ENCODE measurements at places on chromosomes 7 and 10.
A peak's percentile ranks its signal among the peaks of the same experiment; 100 is the strongest.

- peak; percentile 58 for DNase-seq
These were observed 44.1 kb upstream of the ADRB1 start for GRCh38 chr10:113999531-113999930.

GRCh38 chr7:158587162-158588084, at the start of gene PTPRN2:
TSS of gene PTPRN2 (minus strand) at chr7:158587823.
- DNase-seq, result peak; percentile 72

DNA sequence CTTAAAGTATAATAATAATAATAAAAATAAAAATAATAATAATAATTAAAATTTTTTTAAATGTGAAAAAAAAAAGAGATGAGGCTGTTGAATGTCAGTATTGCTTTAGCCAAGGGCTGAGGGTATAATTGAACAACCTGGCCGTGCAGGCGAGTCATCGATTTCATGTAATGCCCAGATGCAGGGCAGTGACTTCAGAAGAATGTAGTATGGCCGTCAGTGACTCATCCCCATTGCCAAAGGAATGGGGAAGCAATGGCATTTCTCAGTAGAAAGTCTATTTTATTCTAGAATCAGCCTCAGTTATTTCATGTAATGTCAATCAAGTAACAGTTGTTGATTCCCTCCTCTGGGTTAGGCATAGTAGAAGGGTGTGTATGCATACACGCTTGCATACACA, 516.4 kb downstream of the GLRX3 start:
- no peak for DNase-seq

DNA sequence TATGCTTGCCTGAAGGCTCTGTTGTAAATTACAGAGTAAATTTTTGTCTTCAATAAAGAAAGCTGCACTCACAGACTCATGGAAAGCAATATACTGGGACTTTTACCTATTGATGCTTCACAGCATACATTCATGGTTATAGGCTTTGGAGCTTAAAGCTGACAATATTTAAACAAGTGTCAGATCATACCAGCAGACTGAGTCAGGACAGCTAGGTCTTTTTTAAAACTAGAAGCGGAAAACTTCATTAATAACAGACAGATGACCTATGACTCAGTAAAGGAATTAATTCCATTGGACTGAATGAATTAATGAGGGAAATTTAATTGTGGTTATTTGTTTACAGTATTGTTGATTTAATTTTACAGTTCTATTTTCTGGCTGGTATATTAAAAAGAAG, 165.8 kb upstream of the DGKB start:
- DNase-seq, result no peak

DNA sequence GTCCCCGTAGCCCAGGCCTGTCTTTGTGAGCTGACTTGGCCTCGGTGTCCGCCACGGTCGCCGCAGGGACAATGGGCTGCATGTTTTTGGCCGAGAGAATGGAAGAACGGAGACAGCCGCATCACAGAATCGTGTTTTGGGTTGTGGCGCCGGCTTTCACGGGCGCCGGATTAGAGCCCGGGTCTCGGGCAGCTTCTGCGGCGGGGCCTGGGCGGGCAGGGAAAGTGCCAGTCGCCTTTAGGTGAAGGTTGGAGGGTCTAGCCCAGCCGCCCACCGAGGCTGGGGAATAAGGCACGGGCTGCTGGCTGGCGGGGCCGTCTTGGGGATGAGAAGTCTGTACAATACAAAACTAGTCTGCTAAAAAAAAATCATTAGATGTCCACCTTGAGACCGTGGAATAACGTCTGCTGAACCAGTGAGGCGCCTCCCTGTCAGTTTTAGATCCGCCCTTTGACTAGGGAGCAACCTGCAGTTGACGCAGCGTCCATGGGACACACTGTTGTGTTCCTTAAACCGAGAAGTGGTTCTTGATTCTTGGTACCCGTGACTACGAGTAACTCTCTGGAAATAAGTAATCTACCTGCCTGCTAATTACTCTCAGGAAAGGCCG, 577 bp downstream of the DNAJB9 start:
- DNase-seq, result peak; percentile 70

- DNase-seq, result no peak
These were observed 96.7 kb downstream of the ANLN start for GRCh38 chr7:36486336-36486735.

DNA sequence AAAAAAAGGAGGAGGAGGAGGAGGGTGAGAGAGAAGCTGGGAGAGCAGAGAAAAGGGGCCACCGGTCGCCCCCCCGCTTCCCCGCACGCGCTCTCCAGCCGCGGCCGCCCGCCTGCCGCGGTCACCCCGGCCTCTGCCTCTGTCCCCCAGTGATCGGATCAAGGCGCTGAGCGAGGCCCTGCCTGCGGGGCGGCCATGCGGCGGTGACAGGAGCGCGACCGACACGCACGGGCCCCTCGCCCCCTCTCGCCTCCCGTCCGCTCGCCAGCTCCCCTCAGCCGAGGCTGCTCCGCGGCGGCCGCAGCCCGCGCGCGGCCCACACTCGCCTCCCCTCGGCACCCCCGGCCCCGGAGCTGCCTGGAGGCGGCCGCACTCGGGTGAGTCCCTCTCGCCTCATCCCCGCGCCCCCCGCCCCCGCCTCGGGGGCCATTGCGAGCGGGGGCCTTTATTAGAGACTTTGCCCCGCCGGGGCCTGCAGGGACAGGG, at the start of gene GTF2I:
TSS of gene GTF2I (plus strand) at position 27 of the 486 bp plus-strand sequence. CDS start 31,411 bp downstream, outside the sequence.
- no peak for DNase-seq

DNA sequence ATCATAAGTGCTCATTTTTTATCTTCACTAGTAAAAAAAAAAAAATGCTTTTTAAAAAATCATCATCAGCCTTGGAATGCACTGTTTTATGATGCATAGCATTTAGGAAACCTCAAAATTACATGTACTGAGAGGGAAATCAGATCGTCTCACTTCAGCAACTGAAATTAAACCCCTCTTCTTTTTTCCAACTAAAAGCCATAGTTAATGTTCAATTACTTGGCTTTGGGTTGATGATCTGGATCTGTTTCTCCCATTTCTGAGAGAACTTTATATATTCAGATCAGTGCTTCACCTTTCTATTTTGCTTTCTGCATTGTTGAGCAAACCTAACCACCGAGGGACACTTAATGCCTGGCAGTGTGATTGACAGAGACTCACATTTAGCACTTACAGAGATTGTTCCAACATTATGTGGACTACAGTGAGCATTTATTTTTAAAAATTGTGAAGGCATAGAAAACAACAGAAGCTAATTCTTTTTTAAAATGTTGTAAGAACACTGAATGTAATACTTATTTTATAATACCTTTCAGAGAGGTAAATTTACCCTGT, 678.4 kb downstream of the PHTF2 start:
- DNase-seq, result no peak

DNA sequence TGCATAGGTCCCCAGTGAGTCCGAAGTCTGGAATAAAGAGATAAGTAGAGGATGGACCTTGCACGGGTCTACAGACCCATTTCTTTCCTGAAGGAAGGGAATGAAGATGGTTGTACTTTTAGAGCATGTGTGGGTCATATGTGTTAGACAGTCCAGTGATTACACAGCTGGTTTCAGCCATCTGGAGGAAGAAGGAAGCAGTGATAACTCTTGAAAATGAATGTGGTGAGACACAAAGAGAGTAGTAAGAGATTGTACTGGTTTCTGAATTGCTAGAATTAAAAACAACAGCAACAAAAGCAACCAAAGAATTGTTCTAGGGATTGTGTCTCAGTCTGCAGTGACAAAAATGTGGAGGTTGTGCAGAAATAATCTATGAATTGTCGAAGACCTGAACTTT, 258.9 kb downstream of the SUGCT start:
- DNase-seq, result no peak

DNA sequence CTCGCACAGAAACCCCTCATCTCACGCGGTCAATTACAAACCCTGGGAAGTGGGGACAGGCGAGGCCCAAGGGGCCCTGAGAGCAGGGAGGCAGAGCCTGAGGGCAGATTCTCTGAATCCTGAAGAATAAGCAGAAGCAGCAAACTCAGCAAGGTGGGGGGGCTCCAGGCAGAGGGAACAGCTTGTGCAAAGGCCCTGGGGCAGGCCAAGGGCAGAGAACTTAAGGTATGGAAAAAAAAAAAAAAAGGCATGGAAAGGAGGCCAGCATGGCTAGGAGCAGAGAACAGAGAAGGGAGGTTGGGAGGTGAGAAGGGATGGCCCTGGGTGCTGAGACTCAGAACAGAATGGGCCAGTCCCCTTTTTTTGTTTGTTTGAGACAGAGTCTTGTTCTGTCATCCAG, 32.8 kb upstream of the TNRC18 start:
- DNase-seq, result no peak

GRCh38 chr7:66894463-66895080, 26.5 kb upstream of the TMEM248 start:
- no peak for DNase-seq

DNA sequence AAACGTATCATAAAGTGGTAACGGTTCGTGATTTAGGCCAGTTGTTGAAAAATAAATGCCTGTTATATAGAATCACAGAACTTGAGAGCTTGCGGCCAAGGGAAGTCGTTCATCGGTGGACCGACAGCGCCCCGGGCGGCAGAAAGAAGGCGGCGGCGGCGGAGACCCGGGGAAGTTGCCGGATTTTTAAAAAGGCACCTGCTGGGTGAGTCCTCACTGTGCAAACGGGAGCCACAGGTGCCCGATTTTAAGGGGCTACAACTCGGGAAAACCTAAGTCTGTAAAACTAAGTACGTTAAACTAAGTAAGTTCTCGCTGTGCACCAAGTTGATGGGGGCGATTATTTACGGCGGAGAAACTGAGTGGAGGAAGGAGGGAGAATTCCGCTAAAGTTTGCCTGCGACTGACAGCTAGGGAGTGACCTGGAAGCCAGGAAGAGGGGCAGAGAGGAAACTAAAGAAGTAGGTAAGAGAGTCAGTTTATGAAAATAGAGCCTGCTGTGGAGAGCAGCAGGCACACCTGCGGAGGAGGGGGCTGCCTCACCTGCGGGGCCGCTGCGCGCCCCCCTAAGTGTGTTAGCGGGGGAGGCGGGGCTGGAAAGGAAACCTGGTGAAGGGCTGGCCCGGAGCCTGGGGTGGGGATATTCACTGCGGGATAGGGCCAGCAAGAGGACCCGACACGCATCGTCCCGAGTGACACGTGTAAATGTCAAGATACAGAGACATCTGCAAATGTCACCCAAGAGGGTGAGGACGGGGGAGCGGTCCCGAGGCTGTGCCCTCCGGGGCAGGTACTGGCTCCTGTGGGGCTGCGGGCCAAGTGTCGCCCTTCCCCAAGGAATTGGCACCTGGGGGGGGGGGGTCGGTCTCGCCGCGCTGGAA, 996 bp downstream of the ADAM12 start:
- peak; percentile 70 for DNase-seq

- no peak for DNase-seq
These were observed 25.5 kb downstream of the SKIDA1 start for GRCh38 chr10:21499701-21500577.

- no peak for DNase-seq
These were observed 7.1 kb downstream of the CAMK2G start for GRCh38 chr10:73867126-73867807.

DNA sequence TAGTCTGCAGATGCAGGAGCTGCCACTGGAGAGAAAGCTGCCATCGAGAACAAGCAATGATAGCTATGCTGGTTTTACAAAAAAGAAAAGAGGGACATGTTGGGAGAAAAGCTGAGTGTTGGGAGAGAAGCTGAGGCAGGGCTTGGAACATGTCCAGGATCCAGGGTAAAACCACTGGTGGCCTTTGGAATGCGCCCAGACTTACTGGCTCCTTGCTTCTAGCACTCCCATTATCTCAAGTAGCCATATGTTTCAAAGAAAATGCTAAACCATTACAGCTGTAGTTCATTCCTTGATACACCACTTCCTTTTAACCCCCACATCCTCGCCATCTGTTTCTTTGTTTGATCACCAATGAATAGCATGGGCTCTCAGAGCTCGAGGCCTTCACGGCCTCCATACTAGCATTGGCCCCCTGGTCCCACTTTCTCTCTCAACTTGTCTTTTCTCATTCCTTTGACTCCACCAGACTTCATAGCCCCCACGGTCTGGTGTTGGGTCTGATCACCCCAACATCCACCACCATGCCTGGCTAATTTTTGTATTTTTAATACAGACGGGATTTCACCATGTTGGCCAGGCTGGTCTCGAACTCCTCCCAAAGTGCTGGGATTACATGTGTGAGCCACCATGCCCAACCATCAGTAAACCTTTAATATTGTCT, 23.8 kb upstream of the PLAC9 start:
- no peak for DNase-seq

DNA sequence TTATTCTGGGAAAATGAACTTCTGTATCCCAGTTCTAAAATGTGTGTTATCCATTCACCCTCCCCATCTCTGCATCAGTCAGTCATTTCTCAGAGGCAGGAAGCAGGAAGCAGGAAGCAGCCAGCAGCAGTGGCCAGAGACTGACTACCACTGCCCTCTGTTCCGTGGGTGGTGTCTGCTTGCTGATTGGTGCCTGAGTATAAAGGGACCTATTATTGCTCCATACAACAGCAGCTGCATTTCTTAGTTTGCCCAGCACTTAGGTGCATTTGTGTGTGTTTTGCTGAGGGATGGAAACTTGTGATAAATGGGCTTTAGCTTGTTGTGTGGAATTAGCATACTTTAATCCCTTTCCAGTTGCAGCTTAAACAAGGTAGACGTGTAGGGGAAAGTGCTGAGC, 582.2 kb downstream of the SORCS1 start:
- DNase-seq, result no peak

- DNase-seq, result no peak
These were observed 4.8 kb upstream of the RNF32 start for GRCh38 chr7:156635529-156636385.

GRCh38 chr7:159091041-159091440, 53.6 kb downstream of the VIPR2 start:
- DNase-seq, result no peak

GRCh38 chr10:71367271-71367670, 29.4 kb upstream of the CDH23 start:
- no peak for DNase-seq

DNA sequence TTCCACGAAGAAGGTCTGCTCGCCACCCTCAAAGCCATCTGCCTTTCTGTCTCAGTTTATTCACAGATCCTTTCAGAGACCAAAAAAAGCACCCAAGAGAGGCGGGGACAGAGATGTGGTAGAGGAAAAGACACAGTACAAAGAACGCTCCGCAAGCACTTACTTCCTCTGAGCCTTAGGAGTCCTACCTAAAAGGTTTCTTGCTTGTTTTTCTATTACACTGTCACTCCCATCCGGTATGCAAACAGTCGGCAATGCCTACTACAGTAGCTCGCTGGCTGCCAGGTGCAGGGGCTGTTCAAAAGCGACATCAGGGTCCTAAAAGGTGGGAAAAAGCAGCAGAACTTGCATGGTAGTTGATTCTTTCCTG, 816 bp downstream of the TECPR1 start:
- DNase-seq, result no peak

GRCh38 chr7:153891990-153892389, 160.2 kb upstream of the DPP6 start:
- no peak for DNase-seq

- DNase-seq, result no peak
These were observed 2.7 kb downstream of the EVX1 start for GRCh38 chr7:27245124-27245797.

DNA sequence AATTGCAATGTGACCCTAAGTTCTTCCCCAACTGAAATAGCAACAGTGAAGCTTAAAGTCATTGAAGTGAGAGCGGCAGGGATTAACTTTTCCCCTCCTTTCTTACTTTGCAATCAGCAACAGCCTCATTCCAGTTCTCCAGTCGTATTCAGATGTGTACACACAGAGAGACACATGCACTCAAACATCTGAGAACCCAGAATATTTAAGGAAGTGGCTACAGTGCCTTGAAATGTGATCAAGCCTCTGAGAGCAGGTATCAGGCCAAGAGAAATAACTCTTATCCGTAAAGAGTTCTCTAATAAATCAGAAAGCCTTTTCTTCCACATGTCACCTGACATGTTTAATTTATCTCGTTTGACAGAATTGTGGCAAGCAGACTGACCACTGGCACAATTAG, 388.9 kb upstream of the NPVF start:
- DNase-seq, result no peak
